AG10803 (cell line): ENCODE measurements at places on chromosomes 16 and 17.

- DNase-seq: no peak
Measured at GRCh38 chr16:87131996-87132345, 185.2 kb downstream of the C16orf95 start.

DNA sequence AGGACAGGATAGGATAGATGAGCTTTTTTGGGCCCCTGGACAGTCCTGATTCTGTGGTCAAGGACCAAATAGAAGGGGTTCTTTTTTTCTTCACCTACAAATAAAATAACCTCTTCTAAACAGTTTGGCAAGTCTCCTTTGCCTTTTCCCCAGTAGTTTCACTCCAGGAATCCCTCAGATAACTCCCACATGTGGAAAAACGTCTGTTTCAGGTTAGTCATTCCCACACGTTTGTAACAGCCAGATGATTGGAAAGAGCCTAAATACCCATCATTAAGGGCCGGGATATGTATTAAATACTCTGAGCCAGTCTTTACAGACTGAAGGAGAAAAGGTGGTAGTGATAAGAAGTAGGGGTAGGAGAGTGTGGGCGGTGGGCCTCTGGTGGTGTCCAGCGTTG is 58.3 kb downstream of the PLD6 start:
- DNase-seq: peak; percentile 67

DNA sequence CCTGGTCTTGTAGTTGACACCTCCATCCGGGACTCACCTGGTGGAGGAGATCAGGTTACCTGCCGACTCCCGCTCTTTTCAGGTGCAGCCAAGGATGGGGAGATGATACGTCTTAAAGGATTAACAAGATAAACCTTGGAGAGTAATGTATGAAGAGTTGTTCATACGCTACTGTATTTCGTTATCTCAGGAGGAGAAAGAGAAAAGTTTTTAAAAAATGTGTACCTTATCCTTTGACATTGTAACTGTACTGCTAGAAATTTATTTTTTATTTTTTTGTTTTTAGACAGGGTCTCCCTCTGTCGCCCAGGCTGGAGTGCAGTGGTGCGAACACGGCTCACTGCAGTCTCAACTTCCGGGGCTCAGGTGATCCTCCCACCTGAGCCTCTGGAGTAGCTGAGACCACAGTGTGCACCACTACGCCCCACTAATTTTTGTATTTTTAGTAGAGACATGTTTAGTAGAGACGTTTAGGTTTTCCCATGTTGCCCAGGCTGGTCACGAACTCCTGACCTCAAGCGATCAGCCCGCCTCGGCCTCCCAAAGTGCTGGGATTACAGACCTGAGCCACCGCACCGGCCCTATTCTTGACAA is 764 bp upstream of the SMURF2 start:
- DNase-seq: no peak

GRCh38 chr17:55116440-55116914 is 147.9 kb downstream of the STXBP4 start:
- DNase-seq: no peak

DNA sequence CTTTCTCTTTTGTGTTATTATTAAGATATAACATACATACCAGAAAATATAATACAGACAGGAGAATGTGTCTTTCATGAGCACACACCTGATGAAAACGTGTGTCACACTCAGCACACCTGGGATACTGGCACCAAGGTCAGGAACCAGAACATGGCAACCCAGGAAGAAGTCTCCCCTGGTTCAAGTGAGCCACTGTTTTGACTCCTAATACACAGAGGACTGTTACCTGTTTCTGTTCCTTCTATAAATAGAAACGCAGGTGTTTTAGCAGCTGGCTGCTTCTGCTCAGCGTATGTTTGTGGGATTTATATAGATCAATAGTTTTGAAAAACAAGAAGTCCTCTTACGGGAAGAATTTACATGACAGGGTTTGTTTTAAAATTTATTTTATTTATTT is 3.5 kb downstream of the SEC14L1 start:
- no peak for DNase-seq

DNA sequence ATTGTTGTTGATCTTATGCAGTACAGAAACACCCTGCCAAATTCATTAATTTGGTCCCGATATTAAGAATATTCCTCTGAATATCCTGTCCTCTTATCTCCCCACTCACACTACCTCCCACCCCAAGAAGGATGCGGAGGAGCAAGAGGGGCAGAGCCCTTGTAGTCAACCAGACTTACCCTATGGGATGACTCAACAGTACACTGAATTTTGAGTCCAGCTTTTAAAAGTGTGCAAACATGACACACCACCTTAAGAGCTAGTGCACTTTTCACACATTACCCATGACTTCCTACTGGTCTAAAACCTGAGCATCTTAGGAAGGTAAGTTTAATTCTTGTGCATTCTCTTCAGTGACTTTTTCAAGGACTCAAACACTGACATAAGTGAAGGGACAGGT is 9.5 kb downstream of the USP22 start:
- DNase-seq: no peak

GRCh38 chr17:19705771-19706770 is 10.3 kb downstream of the SLC47A2 start:
- DNase-seq: no peak

- DNase-seq: no peak
Measured at GRCh38 chr17:66829883-66830282, 5.0 kb upstream of the CACNG5 start.

GRCh38 chr16:66457888-66458287 is 30.8 kb downstream of the BEAN1 start:
- DNase-seq: peak; percentile 26

DNA sequence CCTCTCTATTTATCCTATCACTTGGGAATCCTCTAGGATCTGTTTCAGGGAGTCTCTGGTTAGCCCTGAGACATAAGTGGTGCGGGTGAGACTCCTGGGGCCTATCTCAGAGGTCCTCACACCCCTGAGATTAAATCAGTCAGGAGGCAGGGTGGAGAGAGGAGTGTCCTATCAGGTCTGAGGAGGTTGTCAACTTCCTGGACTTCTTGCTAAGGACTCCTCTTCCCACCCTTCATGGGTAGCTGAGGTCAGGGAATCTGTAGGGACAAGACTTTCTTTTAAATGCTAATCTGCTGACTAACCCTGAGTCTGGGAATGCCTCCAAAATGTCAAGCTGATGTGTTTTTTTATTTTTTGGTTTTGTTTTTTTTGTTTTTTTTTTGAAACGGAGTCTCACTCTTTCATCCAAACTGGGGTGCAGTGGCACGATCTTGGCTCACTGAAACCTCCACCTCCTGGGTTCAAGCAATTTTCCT is 6.6 kb upstream of the ARMC5 start:
- DNase-seq: peak; percentile 96

DNA sequence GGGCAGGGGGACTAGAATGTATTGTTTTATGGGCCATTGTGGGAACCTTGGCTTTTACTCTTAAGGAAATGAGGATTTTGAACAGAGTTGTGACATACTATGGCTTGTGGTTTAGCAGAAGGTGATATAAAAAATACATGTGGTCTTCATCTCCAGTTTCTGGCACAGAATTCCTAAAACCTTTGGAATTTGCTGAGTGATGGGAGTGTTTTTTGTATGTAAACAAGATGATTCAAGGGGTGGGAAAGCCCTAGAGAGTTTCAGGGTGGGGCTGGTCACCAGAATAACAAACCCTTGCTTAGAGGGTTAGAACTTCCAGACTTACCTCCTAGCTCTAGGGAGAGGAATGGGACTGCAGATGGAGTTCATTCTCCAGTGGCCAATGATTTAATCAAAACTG is 316.1 kb downstream of the PHKB start:
- DNase-seq: peak; percentile 78

GRCh38 chr17:16930571-16931317 is 41.2 kb downstream of the TNFRSF13B start:
- DNase-seq: no peak

DNA sequence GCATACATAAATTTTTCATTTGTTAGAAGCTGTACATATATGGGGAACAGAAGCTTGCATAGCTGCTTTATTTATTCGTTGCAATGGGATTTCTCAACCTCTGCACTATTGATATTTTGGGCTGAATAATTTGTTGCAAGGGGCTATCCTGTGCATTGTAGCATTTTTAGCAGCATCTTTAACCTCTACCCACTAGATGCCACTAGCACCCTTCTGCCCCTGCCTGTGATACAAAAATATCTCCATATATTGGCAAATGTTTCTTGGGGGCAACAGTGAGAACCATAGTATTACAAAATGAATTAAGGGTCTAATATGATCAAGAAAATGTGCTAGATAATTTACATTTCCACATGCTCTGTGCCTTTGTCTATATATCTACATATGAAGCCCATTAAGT is 1401.0 kb downstream of the CDH11 start:
- no peak for DNase-seq

GRCh38 chr16:29849505-29849904 is 13.5 kb downstream of the CDIPT start:
- no peak for DNase-seq

- DNase-seq: no peak
Measured at GRCh38 chr16:55498101-55498500, 10.8 kb upstream of the LPCAT2 start.

DNA sequence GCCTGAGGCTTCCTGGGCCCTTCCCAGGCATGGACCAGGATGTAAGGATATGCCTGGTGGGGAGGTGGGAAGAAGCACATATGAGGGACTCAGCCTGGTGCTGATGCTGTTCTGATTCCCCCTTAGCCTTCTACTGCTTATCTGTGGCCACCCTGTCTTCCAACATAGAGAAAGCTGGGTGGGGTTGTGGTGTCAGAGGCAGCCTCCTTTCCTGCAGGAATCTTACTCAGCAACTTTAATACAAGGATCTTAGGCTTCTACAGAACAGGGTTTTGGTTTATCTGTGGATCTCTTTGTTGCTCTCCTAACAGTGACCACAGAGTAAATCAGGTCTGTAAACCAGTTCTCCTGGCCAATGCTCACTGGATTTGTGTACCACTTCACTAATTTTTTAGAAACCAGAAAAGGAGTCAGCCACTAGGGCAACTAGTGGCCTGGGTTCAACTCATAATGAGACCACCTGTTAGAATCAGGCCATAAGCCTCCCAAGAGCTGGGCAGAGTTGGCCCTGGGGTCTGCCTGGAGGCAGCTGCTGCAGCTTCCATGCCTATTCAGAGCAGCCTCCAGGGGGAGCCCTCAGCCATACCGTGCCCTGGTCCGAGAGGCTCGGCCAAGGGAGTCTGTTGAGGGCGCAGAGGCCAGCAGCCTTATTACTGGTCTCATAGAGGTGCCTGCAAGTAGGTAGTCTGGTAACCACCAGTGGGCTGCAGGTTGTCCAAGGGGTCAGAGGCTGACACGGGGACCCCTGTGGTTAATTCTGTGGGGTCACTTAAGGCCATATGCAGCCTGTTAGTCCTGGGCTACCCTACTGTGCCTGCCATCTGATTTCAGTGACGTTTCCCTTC is 7.1 kb downstream of the HAS3 start:
- DNase-seq: peak; percentile 29

DNA sequence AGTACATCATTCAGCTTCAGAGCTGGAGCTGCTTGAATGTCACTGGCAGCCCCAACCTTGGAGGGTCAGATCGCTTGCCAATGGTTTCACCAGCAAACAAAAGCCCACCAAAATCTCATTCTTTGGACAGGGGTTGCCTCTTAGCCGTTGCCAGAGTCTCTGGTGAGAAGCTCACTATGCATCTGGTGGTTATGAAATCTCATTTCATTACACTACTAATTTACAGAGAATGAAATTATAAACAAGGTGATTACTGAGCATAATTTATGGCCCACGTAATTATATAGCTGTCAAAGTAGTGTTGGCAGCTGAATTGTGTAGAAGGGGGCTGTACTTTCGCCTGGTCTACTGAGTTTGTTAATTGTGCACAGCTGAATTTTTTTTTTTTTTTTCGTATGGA is 688.9 kb upstream of the KIF2B start:
- DNase-seq: no peak

DNA sequence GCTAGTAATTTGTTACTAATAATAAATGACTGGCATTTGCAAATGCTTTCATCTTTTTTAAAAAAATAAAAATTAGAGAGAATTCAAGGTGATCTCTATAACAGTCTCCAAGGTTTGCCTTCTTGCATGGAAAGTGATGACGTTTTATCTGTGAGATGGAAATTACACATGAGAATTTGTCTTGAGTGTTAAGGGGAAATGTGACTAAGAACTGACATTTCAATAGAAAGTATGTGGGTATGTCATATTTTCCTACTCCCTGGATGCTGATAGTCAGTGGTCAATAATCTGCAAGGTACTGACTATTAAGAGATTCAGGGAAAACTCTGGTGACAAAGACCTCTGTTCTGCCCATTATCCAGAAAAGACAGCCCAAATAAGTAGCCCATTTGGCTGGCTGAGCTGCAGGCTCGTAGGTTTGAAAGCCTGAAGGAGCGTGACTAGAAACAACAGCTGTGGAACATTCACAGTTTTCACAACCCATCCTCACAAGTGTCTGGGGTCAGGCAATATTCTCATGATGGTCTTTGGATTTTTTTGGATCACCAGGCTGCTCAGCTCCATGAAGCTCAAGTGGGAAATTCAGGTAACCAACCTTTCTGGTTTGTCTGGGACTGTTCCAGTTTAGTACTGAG is 49.7 kb upstream of the WSCD1 start:
- no peak for DNase-seq

- DNase-seq: no peak
Measured at GRCh38 chr16:21250072-21250923, 16.8 kb downstream of the ANKS4B start.

- no peak for DNase-seq
Measured at GRCh38 chr16:53668869-53669268, 34.8 kb downstream of the RPGRIP1L start.

- no peak for DNase-seq
Measured at GRCh38 chr17:49878931-49879904, 31.3 kb upstream of the TAC4 start.

GRCh38 chr16:21088646-21089538 is 61.8 kb downstream of the DNAH3 start:
- peak; percentile 71 for DNase-seq

- no peak for DNase-seq
Measured at GRCh38 chr17:82291582-82292250, 18.2 kb upstream of the CSNK1D start.

- DNase-seq: no peak
Measured at GRCh38 chr17:13775450-13775849, 173.7 kb upstream of the HS3ST3A1 start.

GRCh38 chr16:86101137-86101896 is 202.4 kb downstream of the IRF8 start:
- DNase-seq: no peak

GRCh38 chr17:56186222-56186786 is 33.0 kb downstream of the ANKFN1 start:
- DNase-seq: peak; percentile 89

- DNase-seq: no peak
Measured at GRCh38 chr16:1696863-1697262, 9.1 kb upstream of the MAPK8IP3 start.

DNA sequence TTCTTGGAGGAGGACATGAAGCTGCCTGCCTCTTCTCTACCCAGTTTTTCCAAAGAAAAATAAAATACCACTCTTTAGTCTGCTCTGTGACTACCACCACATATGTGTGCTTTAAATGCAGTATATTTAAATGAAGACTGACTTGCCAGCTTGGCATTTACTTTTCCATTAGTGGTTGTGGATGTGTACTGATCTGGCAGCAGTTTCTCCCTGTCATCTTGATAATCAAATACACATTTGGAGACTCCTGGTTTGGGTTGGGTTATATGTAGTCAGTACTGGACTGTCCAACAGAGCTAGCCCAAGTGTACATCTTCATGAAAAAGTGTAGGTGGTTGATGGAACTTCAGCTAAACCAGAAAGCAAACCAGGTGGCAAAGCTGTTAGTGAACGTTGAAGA is 19.9 kb downstream of the COX10 start:
- peak; percentile 40 for DNase-seq

GRCh38 chr16:27287887-27288286 is 19.3 kb upstream of the NSMCE1 start:
- no peak for DNase-seq

GRCh38 chr16:13517841-13518240 is 402.1 kb upstream of the ERCC4 start:
- no peak for DNase-seq
